ENCODE measurements at places on chromosomes 7 and 10.

DNA sequence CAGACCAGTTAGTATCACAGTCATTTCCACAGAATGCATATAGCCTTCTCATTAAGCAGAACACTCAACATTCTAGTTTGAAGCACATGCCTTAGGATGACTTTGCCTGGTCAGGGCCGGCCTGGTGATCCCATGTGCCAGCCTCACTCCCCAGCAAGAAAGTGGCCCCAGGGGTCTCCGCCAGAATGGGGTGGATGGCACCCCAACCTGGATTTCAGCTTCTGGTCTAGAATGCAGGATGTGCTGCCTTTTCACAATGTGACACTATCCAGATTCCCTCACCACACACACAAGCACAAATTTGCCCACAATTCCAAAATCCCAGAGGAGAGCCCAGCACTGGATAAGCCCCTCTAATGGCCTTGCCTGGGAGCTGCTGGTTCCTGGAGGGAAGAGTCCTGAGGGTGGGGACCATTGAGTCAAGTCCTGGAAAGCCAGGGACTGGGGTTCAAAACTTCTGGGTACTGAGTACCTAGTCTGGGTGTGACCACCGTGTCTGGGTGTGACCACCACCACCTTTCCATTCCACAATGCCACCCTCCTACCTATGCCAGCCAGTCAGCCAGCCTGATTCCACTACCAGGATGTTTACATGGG lies 41.5 kb upstream of the GPAM start:
- no peak for DNase-seq

GRCh38 chr7:151440799-151441445 lies 981 bp upstream of the CRYGN start:
- no peak for DNase-seq

DNA sequence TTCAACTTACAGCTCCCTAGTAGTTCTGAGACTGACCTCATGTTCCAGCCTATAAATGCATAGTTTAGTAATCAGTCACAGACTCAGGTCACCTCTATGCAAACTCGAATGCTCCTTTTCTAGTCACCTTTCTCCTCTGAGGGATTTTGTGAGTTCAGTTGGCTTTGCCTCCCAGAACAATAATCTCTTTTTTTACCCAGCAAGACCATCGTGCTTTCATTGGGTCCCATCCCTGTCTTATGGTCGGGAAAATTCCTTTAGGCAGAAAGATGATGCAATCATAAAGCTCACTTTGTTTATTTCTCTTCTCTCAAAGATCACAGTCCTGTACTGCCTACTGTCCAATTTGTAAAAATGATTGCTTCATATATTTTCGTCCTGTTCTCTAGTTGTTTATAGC lies 38.4 kb downstream of the TWIST1 start:
- no peak for DNase-seq

GRCh38 chr7:113819474-113819873 lies 99.3 kb downstream of the PPP1R3A start:
- no peak for DNase-seq

DNA sequence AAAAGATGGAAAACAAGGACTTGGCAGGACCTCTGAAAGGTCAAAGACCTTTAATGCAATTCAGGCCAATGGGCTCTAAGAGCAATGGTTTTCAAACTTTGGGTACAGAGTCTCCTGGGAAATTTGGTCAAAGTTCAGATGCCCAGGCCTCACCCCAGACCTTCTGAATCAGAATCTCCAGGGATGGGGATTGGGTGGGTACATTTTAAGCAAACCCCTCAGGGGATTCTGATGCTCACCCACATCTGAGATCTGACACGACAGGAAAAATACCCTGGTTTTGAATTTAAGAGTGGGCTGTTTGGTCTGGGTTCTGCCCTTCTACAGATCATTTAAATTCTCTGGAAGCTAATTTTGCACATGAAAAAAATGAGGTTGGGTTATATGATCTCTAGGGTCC lies 214.8 kb upstream of the PLXNA4 start:
- no peak for DNase-seq

- DNase-seq = no peak
Measured at GRCh38 chr10:118062798-118063238, 16.1 kb upstream of the RAB11FIP2 start.

GRCh38 chr7:47580811-47581331 lies 1.0 kb downstream of the TNS3 start:
- DNase-seq = no peak

DNA sequence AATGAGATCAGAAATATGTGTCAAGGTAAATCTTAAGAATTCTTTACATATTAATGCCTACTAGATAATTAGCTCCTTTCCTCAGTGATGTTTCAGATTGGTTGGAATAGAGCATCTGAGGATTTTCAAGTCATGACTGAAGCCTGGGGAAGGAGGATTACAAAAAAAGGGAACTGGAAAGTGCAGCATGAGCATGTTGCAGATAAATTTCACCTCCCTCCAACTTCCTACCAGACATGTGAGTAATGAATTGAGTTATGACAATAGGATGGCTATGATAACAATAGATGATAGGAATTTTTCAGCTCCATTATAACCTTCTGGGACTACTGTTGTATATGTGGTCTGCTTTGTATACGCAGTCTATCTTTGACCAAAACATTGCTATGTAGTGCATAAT lies 104.2 kb upstream of the RAB18 start:
- no peak for DNase-seq

GRCh38 chr7:30086529-30086928 lies 48.3 kb upstream of the MTURN start:
- DNase-seq = no peak

DNA sequence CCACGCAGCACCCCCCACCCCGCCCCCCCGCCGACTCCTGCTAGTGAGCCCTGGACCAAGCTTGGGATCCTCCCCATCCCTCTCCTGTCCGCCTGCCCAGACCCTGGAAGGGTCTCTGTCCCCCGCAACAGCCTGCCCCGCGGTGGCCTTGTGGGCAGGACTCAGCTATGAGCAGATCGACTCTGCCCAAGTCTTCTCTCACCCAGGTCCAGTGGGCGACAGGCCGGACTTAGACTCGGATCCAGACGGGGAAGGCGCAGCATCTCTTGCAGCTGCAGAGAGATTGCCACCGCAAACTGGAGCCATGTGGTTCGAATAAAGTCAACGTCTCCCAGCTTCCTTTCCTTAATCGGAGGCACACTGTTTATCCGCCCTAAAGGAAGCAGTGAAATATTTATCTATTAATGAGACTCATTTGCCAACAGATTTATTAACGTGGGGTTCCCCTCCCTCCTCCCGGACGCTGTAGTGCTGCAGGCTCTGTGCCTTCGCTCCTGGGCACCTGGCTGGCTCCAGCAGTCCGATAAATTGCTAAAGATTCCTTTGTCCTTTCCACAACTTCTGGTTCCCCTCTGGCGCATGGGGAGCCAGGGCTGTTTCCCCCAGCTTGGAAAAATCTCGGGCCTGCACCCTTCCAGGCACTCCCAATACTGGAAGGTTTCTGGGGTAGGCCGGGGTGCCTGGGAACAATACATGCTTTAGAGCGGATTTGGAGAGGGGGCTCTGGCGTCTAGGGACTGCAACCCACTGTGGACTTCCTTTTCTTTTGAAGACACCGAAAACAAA lies 634 bp upstream of the HOXA7 start:
- no peak for DNase-seq

GRCh38 chr10:104268405-104268712 lies 625 bp upstream of the GSTO2 start:
- no peak for DNase-seq

GRCh38 chr10:74585231-74586087 lies 240.9 kb upstream of the KAT6B start:
- peak; percentile 49 for DNase-seq

GRCh38 chr7:157168571-157168970 lies 29.8 kb downstream of the UBE3C start:
- no peak for DNase-seq

DNA sequence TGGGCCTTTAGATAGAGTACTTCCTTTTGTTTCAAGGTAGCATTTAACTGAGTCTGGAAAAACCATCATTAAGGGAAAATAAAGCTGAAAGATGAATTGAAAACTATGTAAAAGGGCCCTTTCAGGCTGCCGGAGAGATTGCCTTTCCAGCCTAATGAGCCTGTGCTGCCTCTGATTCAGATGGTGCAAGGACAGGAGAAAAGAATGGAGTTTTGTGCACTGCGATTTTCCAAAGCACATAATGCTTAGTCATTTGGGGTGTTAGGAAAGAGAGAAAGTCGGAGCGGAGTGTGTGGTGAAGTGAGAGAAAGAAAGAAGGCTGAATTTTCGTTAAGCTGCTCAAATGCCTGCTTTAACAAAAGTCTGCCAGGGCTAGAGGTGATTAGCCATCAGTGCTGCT lies 259.7 kb downstream of the PAXIP1 start:
- DNase-seq = no peak

All from left kidney (tissue), 8 donors.